ENCODE measurements at places on chromosomes 6 and 20. TPM values are rescaled to one million over a fixed set of nuclear protein-coding genes. Genes with fewer than 3 reads are reported as not detected.

Gene PRSS35
- total RNA-seq: 3.9 TPM

DNA sequence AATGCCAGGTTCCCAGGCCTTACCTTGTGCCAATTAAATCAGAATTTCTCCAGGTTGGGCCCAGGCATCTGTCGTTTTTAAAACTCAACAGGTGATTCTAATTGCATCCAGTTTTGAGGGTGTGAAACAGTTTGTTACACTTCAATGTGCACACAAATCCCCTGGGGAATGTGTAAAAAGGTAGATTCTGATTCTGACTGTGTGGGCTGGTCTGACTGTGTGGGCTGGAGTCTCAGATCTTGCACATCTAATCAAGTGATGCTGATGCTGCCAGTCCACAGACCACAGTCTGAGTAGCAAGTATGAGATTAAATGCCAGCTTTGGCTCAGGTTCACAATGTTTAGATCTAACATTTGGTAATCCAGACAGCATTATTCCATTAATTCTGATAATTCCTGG is 12.5 kb upstream of the ETV7 start:
- H3K27me3 ChIP-seq: no peaks in the 10 kb centered on the region
- no peaks in the 10 kb centered on the region for H3K36me3 ChIP-seq
- no peaks in the 10 kb centered on the region for H3K4me1 ChIP-seq
- H3K4me3 ChIP-seq: no peak overlapping the region

DNA sequence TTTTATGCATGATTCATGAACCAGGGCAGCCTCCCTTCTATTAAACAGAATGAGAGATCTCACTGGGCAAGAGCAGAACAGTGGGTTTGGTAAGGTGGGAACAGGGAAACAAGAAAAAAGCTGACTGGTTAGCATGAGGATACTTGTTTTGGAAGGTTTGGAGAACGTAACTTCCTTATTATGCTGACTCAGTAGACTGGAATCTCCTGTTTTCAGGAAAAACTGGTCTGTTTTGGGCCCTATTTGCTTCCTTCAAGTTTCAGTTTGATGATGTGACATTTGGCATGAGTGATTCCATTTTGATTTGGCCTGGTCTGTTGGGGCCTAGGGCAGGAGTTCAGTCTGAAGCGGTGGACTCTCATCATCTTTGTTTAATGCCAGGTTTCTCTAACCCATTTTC is 172.0 kb downstream of the MYLK4 start:
- no peak overlapping the region for H3K4me3 ChIP-seq
- no peaks in the 10 kb centered on the region for H3K36me3 ChIP-seq

Gene MYCT1
- total RNA-seq: 0.61 TPM

Gene C4A
- total RNA-seq: 3.8 TPM
